ENCODE measurements at places on chromosomes 2 and 18.

- no peak for DNase-seq
Observed at GRCh38 chr2:38739524-38739923, 11.6 kb downstream of the SRSF7 start.

DNA sequence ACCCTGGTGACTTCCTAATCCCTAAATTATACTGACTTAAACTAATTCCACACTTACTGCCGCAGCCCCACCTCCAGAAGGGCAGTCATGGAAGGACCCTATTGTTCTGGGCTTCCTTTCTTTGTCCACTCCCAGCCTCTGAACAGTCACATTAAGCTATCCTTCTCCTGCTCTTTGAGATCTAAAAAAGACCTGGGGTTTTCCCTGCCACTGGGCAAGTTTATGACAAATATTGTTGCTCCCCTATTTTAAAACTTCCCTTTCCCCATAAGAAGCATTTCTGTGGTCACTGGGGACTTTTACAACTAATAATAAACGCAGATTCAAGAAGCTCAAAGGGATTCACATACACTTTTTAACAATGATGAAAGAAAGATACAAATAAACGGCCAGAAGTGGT is 47.2 kb upstream of the XPO1 start:
- no peak for DNase-seq

- no peak for DNase-seq
Observed at GRCh38 chr2:204321027-204321800, 224.1 kb upstream of the PARD3B start.

- DNase-seq: no peak
Observed at GRCh38 chr18:56861244-56861643, 210.1 kb downstream of the WDR7 start.

GRCh38 chr2:192414794-192415193 is 220.1 kb upstream of the TMEFF2 start:
- no peak for DNase-seq

- no peak for DNase-seq
Observed at GRCh38 chr2:25159949-25160348, 8.4 kb downstream of the POMC start.

DNA sequence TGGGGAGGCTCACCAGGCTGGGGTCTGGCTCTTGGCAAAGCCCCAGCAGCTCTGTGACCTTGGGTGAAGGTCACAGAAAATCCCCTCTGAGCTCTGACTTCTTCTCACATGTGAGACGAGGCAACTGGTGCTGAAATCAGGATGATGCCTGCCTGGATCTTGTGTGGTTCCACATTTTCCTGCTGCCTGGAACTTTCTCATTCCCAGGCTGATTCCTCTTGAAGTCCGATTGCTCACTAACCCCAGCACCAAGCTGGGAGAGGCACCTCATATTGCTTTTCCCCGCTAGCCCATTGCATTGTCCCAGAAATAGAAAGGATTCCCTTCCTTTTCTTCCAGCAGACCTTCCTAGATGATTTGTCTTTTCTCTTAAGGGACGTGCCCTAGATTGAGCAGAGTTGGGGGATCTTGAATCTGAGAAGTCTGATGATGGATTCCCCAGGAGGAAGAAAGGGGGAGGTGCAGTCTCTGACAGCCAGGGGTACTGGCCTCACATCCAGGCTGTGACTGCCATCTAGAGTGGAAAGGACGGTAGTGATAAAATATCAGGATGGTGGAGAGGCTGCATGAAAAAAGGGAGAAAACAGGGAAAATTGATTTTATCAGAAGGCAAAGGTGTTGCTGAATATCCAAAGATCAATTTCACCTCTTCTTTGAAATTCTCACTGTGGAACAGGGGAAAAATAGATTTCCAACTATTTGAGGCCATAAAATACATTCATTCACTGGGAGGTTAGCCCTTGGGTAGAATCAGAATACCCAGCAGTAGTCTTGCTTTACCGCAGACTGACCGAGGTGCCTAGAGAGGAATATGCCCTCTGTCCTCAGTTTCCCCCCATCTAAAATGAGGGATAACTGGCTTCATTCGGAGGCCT is 96.3 kb downstream of the FAM210A start:
- DNase-seq: peak; percentile 29

GRCh38 chr2:234166531-234166930 is 116.0 kb downstream of the SPP2 start:
- DNase-seq: no peak

DNA sequence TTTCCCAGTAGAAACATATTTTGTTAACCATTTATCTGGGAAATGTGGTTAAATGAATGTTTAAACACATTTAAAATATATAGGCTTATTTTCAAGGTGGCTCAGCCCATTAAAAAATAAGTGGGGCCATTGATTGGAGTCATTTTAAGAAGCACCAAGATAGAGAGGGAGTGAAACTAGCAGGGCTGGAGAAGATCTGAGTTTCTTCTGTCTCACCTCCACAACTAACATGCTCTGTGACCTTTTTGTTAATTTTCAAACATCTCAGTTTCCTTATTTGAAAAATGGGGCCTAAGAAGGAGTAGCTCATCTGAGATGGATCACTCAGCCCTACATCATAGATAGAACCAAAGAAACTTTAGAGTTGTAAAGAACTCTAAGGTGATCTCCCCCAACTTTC is 254.8 kb downstream of the KCNS3 start:
- no peak for DNase-seq

- DNase-seq: no peak
Observed at GRCh38 chr2:234003972-234004617, 46.4 kb upstream of the SPP2 start.

DNA sequence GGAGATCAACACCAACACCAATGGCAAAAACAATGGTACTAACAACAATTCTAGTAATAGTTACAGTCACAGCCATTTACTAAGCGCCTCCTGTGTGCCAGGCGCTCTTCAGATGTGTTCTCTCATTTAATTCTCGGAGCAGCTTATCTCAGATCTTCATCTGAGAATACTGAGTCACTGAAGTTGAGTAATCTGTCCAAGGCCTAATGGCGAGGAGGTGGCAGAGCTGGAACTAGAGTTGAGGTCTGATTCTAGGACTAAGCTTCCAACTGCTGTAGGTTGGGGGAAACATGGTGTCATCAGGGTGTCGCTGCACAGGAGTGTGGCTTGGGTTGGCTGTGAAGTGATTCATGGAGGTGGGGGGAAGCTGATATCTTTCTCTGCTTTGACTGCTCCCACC is 156.1 kb downstream of the DYSF start:
- DNase-seq: no peak

DNA sequence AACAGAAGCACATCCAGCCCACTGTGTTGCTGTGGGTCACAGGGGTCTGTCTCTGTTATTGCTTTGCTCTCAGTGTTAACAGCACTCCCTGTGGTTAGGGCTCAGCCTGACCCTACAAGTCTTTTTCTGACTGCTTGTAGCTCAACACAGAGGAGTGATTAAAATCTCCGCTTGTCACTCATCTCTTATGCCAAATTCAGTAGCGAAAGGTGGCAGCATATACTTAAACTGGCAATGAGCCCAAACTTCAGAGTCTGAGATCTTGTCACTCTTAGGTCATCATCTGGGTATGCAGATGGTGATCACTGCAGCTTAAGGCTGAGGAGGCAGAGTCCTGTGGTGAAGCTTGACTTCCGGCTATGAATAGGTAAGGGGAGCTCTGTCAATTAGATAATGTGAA is 63.3 kb upstream of the CSRNP3 start:
- no peak for DNase-seq

GRCh38 chr2:68710756-68711155 is 23.9 kb upstream of the ARHGAP25 start:
- no peak for DNase-seq

- no peak for DNase-seq
Observed at GRCh38 chr2:172228177-172228808, 125.6 kb upstream of the DLX2 start.

GRCh38 chr2:200528228-200528627 is 2.2 kb downstream of the SGO2 start:
- DNase-seq: no peak

DNA sequence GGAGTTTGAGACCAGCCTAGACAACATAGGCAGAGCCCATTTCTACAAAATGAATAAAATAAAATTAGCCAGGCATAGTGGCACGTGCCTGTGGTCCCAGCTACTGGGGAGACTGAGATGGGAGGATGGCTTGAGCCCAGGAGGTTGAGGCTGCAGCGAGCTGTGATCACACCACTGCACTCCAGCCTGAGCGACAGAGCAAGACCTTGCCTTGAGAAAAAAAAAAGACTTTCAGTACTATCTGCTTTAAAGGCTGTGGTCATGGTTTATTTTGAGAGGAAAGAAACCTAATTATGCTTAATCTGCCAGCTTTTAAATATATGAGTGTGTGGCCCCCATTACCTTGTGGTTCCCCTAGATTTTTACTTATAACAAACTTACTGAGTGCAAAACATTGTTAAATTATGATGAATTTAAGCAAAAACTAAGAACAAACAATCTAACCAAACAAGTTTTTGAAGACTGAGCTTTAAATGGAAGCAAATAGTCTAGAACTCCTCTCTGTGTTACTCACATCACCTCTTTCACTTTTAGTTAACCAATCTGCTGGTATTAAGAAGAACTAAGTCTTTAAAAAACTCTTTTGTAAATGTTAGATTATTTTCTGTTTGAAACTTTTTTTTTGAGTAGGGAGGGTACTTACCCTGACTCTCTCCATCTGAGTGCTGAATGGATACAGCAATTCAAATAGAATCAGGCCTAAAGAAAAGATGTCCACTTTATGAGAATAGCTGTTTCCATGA is 65.4 kb downstream of the EIF2AK3 start:
- DNase-seq: no peak

GRCh38 chr2:48607307-48608014 is 10.2 kb upstream of the GTF2A1L start:
- DNase-seq: no peak

- DNase-seq: no peak
Observed at GRCh38 chr2:71892423-71892730, 255.3 kb downstream of the CYP26B1 start.

DNA sequence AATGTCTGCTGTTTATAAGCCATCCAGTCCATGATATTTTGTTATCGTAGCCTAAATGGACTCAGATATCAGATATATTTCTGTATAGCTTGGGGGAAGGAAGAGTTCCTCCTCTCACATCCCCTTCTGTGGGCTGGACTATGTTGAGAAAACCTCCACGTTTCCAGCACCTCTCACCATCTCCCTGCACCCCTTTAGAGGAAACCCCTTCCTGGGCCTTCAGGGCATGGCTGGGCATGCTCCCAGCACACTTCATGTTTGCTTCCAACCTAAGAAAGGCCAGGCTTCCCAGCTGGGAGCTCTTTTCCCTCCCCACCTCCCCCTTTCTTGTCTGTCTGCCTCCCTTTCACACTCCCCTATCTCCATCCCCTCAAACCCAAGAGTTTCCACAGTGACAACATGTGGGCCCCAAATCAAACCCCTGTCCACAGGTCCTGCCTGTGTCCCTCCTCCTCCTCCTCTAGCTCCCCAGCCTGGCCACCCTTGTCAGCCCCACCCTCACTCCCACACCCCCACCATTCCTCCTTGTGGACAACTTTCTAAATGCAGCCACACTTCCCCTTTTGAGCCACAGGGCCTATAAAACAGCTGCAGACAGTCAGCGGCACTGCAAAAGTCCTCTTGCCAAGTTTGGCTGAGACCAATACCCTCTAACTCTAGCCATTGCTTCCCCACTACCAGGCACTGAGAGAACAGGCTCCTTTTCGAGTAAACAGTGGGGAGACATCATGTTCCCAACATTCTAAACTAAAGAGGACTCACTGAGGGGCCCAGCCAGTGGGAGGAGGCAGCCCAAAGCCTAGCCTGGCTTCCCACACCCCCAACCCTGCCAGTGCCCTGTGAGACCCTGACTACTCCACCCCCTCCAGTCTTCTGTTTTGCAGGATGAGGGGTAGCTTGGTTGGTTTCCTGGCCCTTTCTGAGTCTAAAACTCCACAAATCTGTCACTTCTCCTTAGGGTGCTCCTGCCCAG is 120.5 kb downstream of the ZFP36L2 start:
- DNase-seq: no peak

- DNase-seq: no peak
Observed at GRCh38 chr2:168566974-168567665, 111.0 kb downstream of the CERS6 start.

GRCh38 chr2:59744436-59744835 is 809.0 kb downstream of the BCL11A start:
- no peak for DNase-seq

- no peak for DNase-seq
Observed at GRCh38 chr2:15610430-15610952, 18.8 kb downstream of the DDX1 start.

DNA sequence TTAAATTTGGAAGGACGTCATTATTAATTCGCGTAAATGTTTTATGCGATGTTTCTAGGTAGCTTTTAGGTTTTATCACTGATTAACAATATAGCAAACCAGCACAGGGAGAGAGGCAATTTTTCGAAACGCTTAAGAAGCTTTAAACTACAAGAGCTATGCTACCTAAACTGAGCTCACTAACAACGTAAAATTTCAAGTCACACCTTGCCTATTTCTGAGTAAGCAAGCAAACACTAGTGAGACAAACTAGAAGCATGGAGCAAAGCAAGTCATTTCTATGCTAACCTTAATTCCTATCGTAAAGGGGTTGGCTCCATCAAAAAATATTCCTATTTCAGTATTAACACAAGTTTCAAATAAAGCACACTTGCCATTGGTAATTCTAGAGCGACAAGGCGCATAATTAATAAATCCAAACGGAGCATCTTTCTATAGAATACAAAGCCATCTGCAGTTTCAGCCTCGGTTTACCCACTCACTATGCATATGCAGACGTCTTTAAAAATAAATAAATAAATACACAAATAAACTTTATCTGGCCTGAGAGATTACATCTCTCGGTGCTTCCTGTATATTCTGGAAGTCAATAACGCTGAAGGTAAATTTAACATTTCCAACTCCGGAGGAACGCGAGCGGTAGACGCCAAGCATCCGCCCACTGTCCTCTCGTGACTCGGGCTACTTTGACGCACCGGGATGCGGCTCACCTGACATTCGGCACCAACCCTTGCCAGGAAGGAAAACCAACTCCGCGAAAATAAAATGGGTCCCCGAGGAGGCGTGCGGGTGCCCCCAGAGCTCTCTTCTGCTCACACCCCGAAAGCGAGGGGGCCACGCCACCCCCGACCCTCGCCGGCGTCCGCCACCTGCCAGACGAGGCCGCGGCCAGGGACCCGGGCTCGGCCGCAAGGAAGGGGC is 947 bp downstream of the ITSN2 start:
- no peak for DNase-seq

GRCh38 chr2:240891492-240892340 is 4.2 kb downstream of the MAB21L4 start:
- DNase-seq: no peak

DNA sequence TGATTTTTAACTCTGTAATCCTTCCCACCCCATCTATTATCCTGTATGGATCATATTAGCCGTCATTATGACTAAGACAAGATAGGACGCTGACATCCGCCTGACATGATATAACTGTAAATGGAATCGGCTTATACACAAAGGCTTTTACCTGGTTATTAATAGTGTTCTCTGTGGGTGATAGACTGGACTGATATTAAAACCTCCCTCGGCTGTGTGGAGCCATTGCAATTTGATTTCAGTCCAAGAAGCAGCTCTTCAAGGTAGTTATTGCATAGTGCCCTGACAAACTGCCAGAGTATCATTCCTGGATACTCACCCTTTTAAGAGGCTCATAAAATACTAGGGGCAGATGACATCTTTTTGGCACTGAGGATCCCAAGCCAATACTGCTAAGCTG is 226.1 kb upstream of the HNRNPA3 start:
- DNase-seq: no peak

- no peak for DNase-seq
Observed at GRCh38 chr2:38113051-38113450, 37.1 kb upstream of the CYP1B1 start.
